Amniotic epithelial cell (primary cell): ENCODE measurements at places on chromosomes 3 and 15.

DNA sequence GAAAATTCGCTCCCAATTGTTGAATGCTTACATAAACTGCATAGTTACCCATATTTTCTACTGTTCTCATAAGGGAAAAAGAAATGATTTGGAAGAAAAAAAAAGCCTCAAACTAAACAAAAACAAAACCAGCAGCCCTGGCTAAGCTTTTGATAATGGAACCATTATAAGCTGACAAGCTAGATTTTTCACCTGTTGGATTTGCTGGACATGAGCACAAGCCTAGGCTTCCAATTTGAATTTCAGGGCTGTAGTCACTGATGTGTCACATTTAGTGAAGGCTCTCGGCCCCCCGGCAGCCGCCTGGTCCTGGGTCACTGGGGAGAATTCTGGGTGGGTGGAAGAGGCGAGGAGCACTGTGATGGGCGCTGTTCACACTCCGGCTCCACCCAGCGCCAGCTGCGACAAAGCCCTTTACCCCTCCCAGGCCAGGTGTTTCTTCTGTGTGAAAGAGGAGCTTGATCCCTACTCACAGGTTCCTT is 4.6 kb downstream of the FBXL22 start:
- DNase-seq, result no peak

GRCh38 chr3:108862865-108863798 is 40.5 kb downstream of the TRAT1 start:
- DNase-seq, result peak; percentile 80

GRCh38 chr15:31544361-31544760 is 217.7 kb downstream of the KLF13 start:
- no peak for DNase-seq

GRCh38 chr3:13932578-13933295 is 52.9 kb upstream of the WNT7A start:
- no peak for DNase-seq

DNA sequence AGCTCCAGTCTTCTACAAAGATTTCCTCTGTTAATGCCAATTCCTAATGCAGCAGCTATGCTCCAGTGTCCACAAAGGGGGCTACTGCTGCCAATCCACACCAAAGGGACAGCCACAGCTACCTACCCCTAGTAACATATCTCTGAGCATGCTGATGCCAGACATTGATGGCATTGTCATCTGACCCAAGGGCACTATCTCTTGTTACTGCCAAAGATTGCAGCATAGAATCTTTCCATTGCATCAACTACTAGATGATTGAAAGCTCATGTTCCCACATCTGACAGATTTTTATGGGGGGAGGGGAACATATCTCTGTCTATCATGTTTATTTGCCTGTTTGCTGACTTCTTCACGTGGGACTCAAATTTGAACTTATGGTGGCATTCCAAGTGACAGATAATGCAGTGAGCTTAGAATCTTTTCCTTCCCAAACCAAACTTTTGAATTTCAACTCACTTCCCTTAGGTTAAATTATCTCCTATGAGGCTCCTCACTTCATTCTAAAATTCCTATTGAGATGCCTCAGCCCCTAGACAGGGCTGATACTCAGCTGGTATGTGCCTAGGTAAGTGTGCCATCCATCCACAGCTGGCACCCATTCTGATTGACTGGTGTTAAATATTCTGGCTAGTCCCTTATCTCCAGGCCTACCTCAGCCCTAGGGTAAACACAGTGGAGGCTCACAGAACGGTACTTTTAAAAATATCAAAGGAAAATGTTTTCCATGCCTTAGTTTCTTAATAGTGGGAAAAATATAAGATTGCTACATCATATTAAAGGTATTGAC is 100.3 kb downstream of the STRIT1 start:
- peak; percentile 37 for DNase-seq

DNA sequence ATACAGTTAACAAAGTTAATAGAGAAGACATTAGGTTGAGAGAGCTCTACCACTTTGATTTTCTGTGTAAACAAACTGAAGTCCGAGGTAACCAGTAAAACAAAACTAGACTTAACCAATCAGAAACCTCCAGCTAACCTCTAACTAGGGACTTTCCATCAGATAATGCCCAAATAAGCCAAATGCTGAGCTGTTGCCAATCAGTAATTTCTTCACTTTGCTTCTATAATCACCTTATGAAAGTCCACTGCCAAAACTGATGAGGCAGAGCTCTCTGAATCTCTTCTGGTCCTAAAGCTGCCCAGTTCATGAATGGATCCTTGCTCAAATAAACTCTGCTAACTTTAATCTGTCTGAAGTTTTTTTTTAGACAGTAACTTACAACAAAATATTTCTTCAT is 448.0 kb upstream of the NECTIN3 start:
- no peak for DNase-seq

GRCh38 chr3:159620873-159621272 is 367.8 kb upstream of the IL12A start:
- peak; percentile 80 for DNase-seq

DNA sequence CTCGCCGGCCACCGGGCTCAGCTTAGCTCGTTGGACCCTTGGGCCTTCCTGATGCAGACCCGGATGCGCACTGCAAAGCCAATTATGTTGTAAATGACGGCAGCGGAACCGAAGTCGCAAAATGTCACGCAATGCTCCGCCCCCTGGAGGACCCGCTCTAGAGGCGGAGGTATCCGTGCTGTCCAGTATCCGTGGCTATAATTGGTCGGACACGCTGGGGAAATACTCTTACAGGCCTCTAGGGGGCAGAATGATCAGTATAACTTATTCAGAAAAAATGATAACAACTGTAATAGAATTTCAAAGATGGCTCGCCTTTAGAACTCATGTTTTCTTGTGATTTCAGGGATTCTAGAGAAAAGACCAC is at the start of gene PRR23B:
PRR23B (minus strand) TSS at position 59 of the 367 bp plus-strand sequence. CDS start 265 bp downstream, outside the sequence.
- DNase-seq, result no peak

DNA sequence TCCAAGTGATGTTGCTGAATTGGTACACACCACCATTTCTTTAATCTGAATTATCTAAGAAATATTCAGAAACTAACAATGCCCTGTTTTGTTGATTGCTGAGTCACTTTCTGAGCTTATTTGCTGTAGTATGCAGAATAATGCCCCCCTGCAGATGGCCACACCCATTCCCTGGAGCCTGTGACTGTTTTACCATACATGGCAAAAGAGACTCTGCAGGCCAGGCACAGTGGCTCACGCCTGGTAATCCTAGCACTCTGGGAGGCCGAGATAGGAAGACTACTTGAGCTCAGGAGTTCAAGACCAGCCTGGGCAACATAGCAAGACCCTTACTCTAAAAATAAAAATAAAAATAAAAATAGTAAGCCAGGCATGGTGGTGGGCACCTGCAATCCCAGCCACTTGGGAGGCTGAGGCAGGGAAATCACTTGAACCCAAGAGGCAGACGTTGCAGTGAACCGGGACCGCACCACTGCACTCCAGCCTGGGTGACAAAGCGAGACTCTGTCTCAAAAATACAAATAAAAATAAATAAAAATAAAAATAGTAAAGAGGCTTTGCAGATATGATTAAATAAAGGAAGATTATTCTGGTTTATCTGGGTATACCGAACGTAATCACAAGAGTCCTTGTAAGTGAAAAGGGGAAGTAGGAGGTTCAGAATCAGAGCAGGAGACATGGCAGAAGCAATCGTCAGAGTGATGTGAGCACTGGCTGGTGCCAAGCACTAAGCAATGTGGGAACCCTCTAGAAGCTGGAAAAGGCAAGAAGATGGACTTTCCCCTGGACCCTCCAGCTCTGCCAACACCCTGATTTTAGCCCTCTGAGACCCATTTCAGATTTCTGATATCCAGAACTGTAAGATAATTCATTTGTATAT is 19.0 kb downstream of the PCYT1A start:
- DNase-seq, result peak; percentile 81

DNA sequence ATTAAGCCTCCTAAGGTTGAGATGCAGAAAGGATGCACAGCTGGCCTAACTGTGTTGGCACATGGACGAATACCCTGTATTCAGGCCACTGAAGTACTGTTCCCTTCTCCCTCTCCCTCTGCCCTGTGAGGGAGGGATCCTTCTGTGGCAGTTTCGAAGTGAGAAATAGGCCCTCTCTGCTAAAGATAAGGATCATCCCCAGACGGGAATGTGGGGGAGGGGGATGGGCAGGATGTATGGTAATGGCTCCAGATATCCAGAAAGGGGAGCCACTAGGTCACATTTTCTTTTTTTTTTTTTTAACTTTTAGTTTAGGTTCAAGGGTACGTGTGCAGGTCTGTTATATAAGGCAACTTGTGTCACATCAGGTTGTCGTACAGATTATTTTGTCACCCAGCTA is 463.1 kb downstream of the TBL1XR1 start:
- no peak for DNase-seq

DNA sequence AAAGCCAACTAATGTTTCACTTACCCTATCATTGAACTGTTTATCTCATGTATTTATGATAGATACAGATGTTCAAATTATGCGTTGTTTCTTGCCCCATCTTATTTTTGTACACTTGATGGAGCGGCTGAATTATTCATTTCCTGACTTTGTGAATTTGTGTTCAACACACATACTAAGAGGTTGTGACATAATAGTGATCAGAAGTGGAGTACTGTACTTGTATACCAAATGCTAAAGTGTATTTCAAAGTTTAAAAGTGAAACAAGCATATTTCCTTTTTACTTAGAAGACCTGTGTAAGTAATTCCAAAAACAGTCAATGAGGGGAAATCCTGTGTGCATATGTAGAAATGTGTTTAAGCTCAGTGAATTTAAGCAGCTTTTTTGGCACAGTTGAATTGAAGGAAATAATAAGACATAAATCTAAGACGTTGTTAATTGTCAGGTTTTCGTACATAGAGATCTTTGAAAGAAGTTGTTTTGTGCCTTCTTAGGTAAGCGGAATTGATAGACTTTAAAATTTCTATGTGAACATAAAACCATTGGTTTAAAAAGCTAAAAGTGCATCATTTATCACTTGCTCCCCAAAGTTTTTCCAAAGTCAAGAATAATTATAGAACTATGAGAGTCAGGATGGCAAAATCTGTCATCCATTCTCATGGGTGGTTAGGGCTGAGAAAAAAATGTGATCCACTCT is 1.9 kb downstream of the NFKBIZ start:
- no peak for DNase-seq

- no peak for DNase-seq
These were observed 34.7 kb downstream of the ARRDC4 start for GRCh38 chr15:97995192-97995591.

- DNase-seq, result no peak
These were observed 340.5 kb upstream of the SATB1 start for GRCh38 chr3:18765662-18766061.

- DNase-seq, result no peak
These were observed 2.2 kb upstream of the CPEB1 start for GRCh38 chr15:82649226-82649999.

DNA sequence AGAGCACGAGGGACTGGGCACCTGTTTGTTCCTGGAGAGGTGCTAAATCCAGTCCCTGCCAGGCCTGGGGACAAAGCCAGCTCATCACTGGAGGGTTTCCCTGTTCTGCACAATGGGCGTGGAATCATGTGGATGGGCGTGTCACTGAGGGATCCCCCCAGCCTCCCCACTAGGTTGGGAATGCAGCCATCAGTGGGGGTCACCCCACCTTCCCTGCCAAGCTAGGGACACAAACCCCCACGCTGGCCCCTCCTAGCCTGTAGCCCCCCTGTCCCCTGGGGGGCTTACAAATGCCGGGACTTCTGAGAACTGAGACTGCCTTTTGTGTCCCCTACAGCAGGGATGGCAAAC is 61.9 kb downstream of the NSMCE3 start:
- DNase-seq, result no peak

DNA sequence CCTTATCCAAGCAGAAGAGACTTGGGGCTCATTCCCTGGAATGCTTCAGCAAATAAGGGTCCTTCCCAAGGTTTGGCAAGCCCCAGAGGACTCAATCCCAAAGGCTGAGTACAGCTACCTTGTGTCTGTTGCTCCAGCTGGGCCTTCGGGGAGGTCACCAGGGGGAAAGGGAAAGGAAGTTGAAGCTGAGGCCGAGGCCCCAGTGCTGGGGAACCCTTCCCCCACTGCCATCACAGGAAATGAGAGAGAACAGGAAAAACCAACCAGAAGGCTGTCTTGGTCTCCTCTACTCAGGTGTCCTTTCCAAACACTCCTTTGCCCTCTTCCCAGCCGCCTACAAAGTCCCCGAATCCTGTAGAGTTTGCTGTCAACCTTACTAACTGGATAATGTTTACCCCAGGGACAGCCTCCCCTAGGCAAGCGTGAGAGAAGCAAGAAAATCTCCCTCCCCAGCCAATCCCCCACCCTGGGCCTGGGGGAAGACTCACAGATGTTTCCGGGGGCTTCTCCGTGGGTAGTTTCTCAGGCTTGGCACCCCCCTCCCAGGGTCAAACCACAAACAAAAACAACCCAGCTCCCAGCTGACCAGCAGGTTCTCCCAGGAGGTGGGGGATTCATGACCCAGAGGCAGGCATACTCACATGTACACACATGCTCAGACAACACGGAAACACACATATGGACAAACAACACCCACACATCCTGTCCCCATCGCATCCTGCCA is 5.5 kb downstream of the CSRNP1 start:
- peak; percentile 78 for DNase-seq

- no peak for DNase-seq
These were observed 183.6 kb downstream of the EPHB1 start for GRCh38 chr3:134978658-134979057.

- DNase-seq, result no peak
These were observed 202.3 kb upstream of the STAC start for GRCh38 chr3:36178018-36178417.

- no peak for DNase-seq
These were observed 426.6 kb upstream of the THBS1 start for GRCh38 chr15:39154227-39154638.

DNA sequence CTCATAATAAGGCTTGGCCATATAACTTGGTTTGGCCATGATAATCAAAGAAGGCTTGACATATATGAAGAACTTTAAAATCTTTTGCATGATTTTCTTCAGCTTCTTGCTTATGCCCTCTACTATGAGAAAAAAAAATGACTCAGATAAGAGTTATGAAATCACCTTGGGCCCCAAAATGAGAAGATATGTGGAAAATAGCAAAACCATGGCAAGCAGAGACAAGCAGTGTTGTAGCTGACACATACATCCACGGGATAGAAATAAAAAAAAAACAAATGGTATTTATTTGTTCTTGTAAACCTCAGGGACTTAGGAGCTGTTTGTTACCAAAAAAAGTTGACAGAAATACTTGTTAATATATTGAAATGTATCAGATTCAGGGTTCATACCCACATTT is 614.8 kb upstream of the BCHE start:
- peak; percentile 6 for DNase-seq
